ENCODE measurements at places on chromosomes 7 and 10.

DNA sequence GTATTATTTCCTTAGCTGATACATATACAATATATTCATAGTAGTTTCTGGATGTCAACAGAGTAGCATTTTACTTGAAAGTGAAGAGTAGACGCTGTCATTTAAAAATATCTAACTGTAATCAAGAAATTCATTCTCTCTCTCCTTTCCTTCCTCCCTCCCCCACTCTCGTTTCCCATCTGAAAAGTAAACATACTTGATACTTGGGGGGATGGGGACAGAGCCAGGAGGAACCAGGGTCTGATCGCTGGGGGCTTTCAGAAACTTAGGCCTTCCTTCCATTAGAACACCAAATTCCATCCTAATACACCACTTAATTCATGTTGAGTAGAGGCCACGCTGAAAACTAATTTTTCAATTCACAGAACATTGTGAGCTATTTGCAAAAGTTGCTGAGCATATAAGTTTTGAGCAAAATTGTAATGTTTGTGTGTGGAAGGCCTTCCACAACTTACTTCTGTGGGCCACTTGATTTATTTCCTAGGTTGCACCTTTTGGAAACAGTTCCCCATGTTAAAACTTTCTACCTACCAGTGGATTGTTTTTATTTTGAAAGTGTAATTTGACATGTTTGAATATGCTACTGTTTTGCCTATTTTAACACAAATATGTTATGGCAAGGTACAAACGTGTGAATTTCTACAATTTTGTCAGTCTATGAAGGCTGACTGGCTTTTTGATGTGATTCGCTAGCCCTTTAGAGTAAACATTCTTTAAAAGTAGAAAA is 35.2 kb downstream of the CNPY1 start:
- H3K4me3 ChIP-seq = no peak overlapping the region
- H3K4me1 ChIP-seq = no peaks in the 10 kb centered on the region
- no peak overlapping the region for H3K27ac ChIP-seq
- peaks cover 15% of the 10 kb centered on the region for H3K27me3 ChIP-seq
- no peak for DNase-seq

- H3K4me3 ChIP-seq = no peak overlapping the region
- H3K36me3 ChIP-seq = no peaks in the 10 kb centered on the region
- no peaks in the 10 kb centered on the region for H3K27me3 ChIP-seq
Measured at GRCh38 chr10:69445041-69445440, 6.2 kb upstream of the TSPAN15 start.

GRCh38 chr7:129502708-129503685 is 666 bp downstream of the SMKR1 start:
- H3K4me1 ChIP-seq = peaks cover 15% of the 10 kb centered on the region
- no peaks in the 10 kb centered on the region for H3K36me3 ChIP-seq
- H3K27ac ChIP-seq = no peak overlapping the region
- DNase-seq = no peak

GRCh38 chr7:158999496-158999895 is 143.1 kb downstream of the DYNC2I1 start:
- H3K27ac ChIP-seq = no peak overlapping the region
- H3K4me1 ChIP-seq = no peaks in the 10 kb centered on the region
- no peak for DNase-seq
- no peaks in the 10 kb centered on the region for H3K36me3 ChIP-seq

- no peaks in the 10 kb centered on the region for H3K4me1 ChIP-seq
- DNase-seq = no peak
- H3K27ac ChIP-seq = no peak overlapping the region
- no peak overlapping the region for H3K4me3 ChIP-seq
- no peaks in the 10 kb centered on the region for H3K27me3 ChIP-seq
Measured at GRCh38 chr10:107649249-107649648, 484.7 kb upstream of the SORCS1 start.

- H3K4me1 ChIP-seq = no peaks in the 10 kb centered on the region
- H3K27me3 ChIP-seq = no peaks in the 10 kb centered on the region
- no peak overlapping the region for H3K4me3 ChIP-seq
- H3K36me3 ChIP-seq = peaks cover 3% of the 10 kb centered on the region
- no peak overlapping the region for H3K27ac ChIP-seq
Measured at GRCh38 chr7:127891144-127891543, 140.1 kb downstream of the LRRC4 start.

DNA sequence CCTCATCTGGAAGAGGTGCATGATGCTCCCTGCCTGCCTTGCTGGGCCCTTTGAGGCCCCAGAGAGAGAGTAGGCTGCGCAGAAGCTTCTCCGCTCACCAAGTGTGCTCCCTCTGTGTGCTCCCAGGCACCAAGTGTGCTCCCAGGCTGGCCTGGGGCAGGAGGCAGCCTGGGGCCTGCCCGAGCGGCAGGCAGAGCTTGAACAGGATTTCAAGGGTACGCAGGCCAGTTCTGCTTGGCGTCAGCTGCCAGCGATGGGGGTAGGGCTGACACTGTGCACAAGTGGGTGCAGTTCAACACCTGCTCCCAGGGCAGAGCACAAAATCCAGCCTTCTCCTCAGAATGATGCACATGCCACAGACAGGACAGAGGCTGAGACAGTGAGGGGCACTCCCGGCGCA is 119.7 kb downstream of the FAM53B start:
- H3K4me3 ChIP-seq = no peak overlapping the region
- DNase-seq = no peak
- H3K27ac ChIP-seq = no peak overlapping the region
- H3K4me1 ChIP-seq = no peaks in the 10 kb centered on the region
- no peaks in the 10 kb centered on the region for H3K36me3 ChIP-seq

GRCh38 chr10:109430799-109431198 is 492.5 kb downstream of the XPNPEP1 start:
- no peak for DNase-seq
- no peaks in the 10 kb centered on the region for H3K36me3 ChIP-seq
- H3K4me1 ChIP-seq = no peaks in the 10 kb centered on the region
- H3K27me3 ChIP-seq = no peaks in the 10 kb centered on the region
- H3K27ac ChIP-seq = no peak overlapping the region

GRCh38 chr7:99984593-99984992 is 8.8 kb upstream of the AZGP1 start:
- H3K4me1 ChIP-seq = peaks cover 10% of the 10 kb centered on the region
- no peak overlapping the region for H3K4me3 ChIP-seq
- no peaks in the 10 kb centered on the region for H3K27me3 ChIP-seq
- H3K36me3 ChIP-seq = peaks cover 24% of the 10 kb centered on the region

- H3K36me3 ChIP-seq = no peaks in the 10 kb centered on the region
- no peaks in the 10 kb centered on the region for H3K4me1 ChIP-seq
- H3K27me3 ChIP-seq = no peaks in the 10 kb centered on the region
- H3K27ac ChIP-seq = no peak overlapping the region
- H3K4me3 ChIP-seq = no peak overlapping the region
- peak; percentile 29 for DNase-seq
Measured at GRCh38 chr7:64880322-64881297, 22.5 kb upstream of the ZNF273 start.

DNA sequence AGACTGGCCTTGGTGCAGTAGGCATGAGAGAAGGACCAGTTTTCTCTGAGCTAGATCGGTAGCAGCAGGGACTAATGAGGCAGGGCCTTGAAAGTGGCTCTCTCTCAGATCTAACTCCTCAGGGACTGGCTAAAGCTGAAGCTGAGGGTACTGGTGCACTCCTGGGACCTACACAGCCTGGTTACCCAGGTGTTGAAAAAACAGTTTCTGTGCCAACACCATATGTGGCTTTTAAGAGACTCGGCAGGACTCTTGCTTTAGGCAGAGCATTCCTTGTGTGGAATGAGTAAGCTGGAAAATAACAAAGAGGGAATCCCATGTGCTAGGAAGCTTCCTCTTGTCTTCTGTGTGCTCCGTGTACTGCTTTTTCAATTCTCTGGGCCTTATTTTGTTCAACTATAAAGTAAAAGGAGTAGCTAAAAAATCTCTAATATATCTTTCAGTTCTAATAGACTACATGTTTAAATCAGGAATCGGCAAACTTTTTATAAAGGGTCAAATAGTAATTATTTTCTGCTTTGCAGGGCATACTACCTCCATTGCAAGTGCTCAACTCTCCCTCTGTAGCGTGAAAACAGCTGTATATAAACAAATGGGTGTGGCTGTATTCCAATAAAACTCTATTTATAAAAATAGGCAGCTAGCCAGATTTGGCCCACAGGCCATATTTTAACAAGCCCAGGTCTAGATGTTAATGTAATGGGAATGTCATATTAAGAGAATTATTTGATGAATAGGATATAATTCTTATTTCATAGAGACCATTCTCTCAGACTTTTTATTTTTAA is 186.1 kb upstream of the KAT6B start:
- no peak overlapping the region for H3K27ac ChIP-seq
- no peaks in the 10 kb centered on the region for H3K4me1 ChIP-seq
- no peak overlapping the region for H3K4me3 ChIP-seq

DNA sequence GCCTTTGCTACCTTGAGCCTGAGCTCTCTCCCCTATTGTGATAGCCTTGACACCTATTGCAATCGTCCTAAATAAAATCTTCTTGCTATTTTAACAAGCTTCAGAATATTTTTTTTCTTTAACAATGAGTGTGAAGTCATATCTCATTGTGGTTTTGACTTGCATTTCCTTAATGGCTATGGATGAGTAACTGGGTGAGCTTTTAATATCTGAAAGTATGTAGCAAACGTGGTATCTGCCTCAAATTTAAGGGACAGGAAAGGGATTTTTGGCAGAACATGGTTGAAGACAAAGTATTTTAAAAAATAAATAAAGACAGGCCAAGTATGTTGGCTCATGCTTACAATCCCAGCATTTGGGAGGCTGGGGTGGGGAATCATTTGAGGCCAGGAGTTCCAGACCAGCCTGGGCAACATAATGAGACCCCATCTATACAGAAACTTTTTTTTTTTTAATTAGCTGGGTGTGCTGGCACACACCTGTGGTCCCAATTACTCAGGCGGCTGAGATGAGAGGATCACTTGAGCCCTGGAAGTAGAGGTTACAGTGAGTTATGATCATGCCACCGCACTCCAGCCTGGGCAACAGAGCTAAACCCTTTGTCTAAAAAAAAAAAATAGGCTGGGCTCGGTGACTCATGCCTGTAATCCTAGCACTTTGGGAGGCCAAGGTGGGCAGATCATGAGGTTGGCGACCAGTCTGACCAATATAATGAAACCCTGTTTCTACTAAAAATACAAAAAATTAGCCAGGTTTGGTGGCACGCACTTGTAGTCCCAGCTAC is 319.3 kb upstream of the NRP1 start:
- DNase-seq = no peak
- H3K36me3 ChIP-seq = no peaks in the 10 kb centered on the region
- H3K27ac ChIP-seq = no peak overlapping the region
- H3K4me1 ChIP-seq = no peaks in the 10 kb centered on the region
- H3K27me3 ChIP-seq = no peaks in the 10 kb centered on the region
- H3K4me3 ChIP-seq = no peak overlapping the region

GRCh38 chr10:100157156-100157555 is 28.7 kb downstream of the ERLIN1 start:
- H3K36me3 ChIP-seq = peaks cover 11% of the 10 kb centered on the region
- no peaks in the 10 kb centered on the region for H3K27me3 ChIP-seq
- no peak overlapping the region for H3K4me3 ChIP-seq
- no peak overlapping the region for H3K27ac ChIP-seq
- peaks cover 2% of the 10 kb centered on the region for H3K4me1 ChIP-seq
- no peak for DNase-seq

DNA sequence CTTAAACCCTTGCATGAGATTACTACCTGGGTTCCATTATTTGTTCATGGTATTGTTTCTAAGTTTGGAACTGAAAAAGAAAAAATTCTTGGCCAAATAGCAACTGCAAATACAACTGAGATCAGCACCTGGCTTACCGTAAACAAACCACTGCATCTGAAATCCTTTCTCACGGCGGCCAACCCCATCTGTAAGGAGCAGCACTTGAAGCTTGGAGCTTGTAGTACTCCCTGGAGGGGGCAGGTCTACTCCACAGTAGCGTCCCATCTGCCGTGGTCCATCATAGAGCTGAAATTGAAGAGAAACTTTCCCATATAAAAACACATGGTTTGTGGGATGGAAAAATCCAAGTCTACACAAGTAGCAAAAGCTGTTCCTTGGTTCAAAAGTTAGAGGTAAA is 109.9 kb downstream of the CUBN start:
- no peaks in the 10 kb centered on the region for H3K27me3 ChIP-seq
- no peak for DNase-seq
- no peak overlapping the region for H3K27ac ChIP-seq
- H3K4me1 ChIP-seq = no peaks in the 10 kb centered on the region
- H3K4me3 ChIP-seq = no peak overlapping the region
- H3K36me3 ChIP-seq = no peaks in the 10 kb centered on the region

- H3K27ac ChIP-seq = no peak overlapping the region
- H3K27me3 ChIP-seq = no peaks in the 10 kb centered on the region
- DNase-seq = no peak
- H3K4me3 ChIP-seq = no peak overlapping the region
- H3K4me1 ChIP-seq = no peaks in the 10 kb centered on the region
Measured at GRCh38 chr7:100456562-100456961, 7.5 kb downstream of the SPACDR start.

- H3K4me1 ChIP-seq = peaks cover 10% of the 10 kb centered on the region
- no peaks in the 10 kb centered on the region for H3K27me3 ChIP-seq
- DNase-seq = no peak
- H3K27ac ChIP-seq = no peak overlapping the region
- no peaks in the 10 kb centered on the region for H3K36me3 ChIP-seq
Measured at GRCh38 chr10:69896606-69897231, 95.0 kb downstream of the COL13A1 start.

GRCh38 chr7:94897541-94897940 is 9.9 kb upstream of the PPP1R9A start:
- H3K4me3 ChIP-seq = no peak overlapping the region
- no peaks in the 10 kb centered on the region for H3K36me3 ChIP-seq
- no peak for DNase-seq
- no peaks in the 10 kb centered on the region for H3K4me1 ChIP-seq
- H3K27me3 ChIP-seq = no peaks in the 10 kb centered on the region

DNA sequence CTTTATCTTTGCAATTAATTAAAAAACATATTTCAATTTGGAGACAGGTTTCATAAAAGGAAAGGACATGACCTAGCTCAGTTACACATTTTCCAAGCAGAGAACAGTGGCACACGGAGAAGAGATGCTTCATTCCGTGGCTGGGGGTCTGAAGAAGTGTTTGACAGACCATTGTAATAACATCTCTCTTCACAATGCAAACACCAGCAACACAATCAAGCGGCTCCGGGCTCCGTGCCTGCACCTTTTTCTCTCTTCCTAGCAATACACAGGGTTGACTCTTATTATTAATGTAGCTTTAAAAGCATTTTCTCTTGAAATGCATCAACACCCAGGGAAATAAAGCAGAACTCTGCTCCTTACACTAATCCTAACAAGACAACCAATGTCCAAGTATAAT is 261.0 kb upstream of the AOAH start:
- no peak overlapping the region for H3K27ac ChIP-seq
- H3K36me3 ChIP-seq = no peaks in the 10 kb centered on the region
- H3K4me1 ChIP-seq = no peaks in the 10 kb centered on the region

- no peaks in the 10 kb centered on the region for H3K4me1 ChIP-seq
- no peak for DNase-seq
- no peak overlapping the region for H3K4me3 ChIP-seq
- no peaks in the 10 kb centered on the region for H3K36me3 ChIP-seq
- H3K27me3 ChIP-seq = peaks cover 2% of the 10 kb centered on the region
- no peak overlapping the region for H3K27ac ChIP-seq
Measured at GRCh38 chr7:51620706-51621105, 304.1 kb upstream of the COBL start.

GRCh38 chr7:148652773-148653172 is 45.9 kb upstream of the CUL1 start:
- DNase-seq = no peak
- H3K27me3 ChIP-seq = no peaks in the 10 kb centered on the region
- no peak overlapping the region for H3K4me3 ChIP-seq
- no peak overlapping the region for H3K27ac ChIP-seq
- no peaks in the 10 kb centered on the region for H3K36me3 ChIP-seq

GRCh38 chr7:44964384-44964830 is 14.4 kb downstream of the MYO1G start:
- no peak overlapping the region for H3K27ac ChIP-seq
- no peak overlapping the region for H3K4me3 ChIP-seq
- H3K27me3 ChIP-seq = no peaks in the 10 kb centered on the region
- H3K4me1 ChIP-seq = peaks cover 6% of the 10 kb centered on the region
- H3K36me3 ChIP-seq = no peaks in the 10 kb centered on the region
